SW480 (cell line): ENCODE measurements at places on chromosomes 4 and X.

- DNase-seq = no peak
Measured at GRCh38 chr4:78477276-78477675, 74.3 kb upstream of the ANXA3 start.

DNA sequence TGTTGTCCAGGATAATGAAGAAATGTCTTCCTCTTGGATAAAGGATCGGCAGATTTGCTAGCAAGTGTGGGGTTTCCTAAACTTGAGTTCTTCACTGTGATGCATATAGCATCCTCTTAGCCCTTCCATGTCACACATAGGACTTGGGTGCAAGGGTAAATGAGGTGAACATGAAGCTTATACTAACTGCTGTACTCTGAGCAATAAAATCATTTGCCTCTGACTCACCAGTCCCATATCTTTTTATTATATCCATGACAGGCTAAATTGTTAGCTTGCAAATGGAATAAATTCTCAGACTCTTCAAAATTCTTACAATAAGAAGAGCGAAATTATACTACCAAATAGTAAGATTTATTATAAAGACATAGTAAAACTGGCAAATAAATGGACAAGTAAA lies 14.7 kb upstream of the TBC1D1 start:
- no peak for DNase-seq

DNA sequence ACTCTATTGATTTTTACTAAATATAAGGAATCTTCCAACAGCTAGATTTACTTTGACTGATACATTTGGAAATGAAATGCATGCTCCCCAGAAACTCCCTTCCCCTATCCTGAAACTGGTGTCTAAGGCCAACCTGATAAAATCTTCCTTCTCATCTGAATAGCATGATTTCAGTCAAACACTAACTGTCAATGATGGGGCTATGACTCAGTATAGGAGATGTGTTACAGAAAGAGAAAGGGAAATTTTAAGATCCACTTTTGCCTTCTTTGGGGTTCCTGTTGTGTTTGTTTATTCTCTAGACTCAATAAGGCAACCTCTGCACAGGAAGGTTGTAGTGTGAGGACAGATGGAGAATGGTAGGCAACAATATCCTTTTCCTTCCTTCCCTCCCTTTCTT lies 160.7 kb downstream of the MOSPD2 start:
- DNase-seq = no peak

- DNase-seq = no peak
Measured at GRCh38 chr4:24677909-24678308, 93.6 kb upstream of the DHX15 start.

DNA sequence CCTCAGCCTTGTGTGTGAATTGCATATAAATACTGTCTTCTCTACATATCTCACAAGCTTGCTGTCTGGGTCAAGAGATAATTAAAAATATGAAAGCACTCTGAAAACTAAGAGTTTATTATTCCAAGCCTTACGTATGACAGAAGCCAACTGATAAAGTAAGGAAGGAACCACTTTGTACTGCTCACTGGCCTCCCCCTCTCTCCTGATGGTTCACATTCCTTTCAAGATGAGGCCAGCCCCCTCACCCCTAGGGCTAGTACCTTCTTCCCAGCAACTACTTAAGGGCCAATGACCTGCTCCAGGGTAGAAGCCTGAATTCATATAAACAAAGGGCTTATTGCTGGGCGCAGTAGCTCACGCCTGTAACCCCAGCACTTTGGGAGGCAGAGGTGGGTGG lies 5.4 kb upstream of the SOWAHD start:
- no peak for DNase-seq
